Esophagus mucosa (tissue), 1 donor: ENCODE measurements at places on chromosomes 13 and 19. TPM values are rescaled to one million over a fixed set of nuclear protein-coding genes. Genes with fewer than 3 reads are reported as not detected.

Gene SLC46A3
- total RNA-seq = 0.84 TPM

DNA sequence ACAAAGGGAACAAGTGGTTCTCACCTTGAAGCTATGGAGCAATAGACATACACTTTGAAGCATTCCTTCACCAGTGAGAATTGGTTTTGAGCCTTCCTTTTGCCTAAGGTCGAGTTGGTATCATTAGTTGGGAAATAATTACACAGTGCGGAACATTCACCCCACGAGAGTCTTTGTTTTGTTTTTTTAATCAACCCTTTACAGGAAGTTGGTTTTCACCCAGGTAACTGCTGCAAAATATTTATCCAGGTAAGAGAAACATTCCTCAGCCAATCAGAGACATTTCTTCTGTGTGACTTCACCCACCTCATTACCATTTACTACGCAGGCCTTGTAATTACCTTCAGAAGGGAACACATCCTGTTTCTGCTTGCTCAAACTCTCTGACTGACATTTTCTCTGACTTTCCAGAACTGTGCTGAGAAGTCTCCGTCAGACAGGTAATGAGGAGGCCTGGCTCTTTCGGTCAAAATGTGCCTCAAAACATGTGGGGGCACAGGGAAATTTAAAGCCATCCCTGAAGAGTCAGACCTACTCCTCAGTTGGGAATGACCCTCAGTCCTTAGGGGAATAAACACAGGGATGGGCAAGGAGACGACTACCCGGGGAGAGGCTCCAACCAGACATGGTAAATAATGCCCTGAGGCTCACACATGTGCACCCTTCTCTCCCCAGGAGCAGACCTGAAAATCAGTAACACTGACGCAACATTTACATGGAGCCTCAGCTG, 22.7 kb upstream of the SERP2 start:
- ATAC-seq = peak; percentile 20

Gene CACNA1A
- 0.20 TPM for total RNA-seq

GRCh38 chr13:24660023-24660741, 20.0 kb upstream of the ATP12A start:
- no peak for ATAC-seq

DNA sequence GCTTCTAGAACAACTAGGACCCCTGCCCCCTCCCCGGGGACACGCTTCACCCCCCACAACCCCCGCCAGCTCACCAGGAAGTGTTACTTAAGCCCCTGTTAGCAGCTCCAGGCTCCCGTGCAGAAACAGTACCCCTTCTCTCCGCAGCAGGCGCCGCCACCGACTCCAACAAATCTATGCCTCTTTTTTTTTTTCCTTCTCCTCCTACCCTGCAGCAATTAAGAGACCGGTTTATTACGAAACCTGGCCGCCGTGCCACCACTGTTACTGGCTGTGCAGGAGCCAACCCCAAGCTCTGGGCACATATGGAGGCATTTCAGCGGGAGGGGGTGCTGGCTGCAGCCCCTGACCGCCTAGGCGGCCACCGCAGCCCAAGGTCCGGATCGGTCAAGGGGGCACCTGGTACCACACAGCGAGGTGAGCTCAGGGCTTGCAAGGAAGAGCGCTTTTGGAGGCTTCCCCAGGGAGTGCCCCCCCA, 2.4 kb downstream of the GADD45B start:
- ATAC-seq = peak; percentile 38

GRCh38 chr13:78618411-78618810, 15.1 kb upstream of the POU4F1 start:
- ATAC-seq = no peak

Gene CEP89
- 8.3 TPM for total RNA-seq

GRCh38 chr13:88248393-88248792, 577.2 kb downstream of the SLITRK5 start:
- no peak for ATAC-seq
